ENCODE measurements at places on chromosomes 11 and 22.

DNA sequence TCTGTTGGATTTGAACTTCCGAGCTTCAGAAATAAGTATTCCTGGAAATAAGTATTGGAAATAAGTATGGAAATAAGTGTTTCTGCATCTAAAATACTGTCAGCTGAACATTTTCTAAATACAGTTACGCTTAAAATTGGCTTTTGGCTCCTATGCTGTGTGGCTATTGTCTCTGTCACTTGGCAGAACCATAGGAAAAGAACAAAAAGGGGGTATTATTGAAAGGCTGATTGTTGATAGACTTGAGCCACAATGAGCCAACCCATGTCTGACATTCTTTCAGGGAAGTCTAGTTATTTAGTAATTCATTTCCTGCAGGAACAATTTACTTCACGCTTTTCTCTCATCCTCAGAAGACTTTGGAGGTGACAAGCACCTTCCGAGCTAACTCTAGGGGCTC is 32.5 kb upstream of the LARGE1 start:
- no peak for DNase-seq

GRCh38 chr22:29758068-29758622 is 8.7 kb downstream of the ZMAT5 start:
- no peak for DNase-seq

GRCh38 chr22:24497841-24498258 is 2.7 kb downstream of the UPB1 start:
- no peak for DNase-seq

DNA sequence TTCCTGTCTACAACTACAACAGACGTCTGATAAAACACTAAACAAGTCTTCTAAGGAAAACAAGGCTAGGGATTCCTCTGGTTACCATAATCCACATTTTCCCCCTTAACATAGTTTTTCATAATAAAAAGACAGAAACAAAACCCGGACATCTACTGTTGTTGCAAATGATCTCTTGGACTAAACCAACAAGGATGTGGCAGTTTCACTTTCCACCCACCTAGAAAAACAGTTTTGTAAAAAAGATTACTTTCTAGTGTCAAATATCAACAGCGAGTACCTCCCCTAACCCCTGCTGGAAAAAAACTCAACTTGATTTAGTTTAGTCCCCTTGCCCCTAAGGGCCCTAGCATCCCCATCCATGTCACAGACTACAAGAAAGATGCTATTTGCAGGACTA is 5.4 kb downstream of the GNG3 start:
- DNase-seq, result no peak

DNA sequence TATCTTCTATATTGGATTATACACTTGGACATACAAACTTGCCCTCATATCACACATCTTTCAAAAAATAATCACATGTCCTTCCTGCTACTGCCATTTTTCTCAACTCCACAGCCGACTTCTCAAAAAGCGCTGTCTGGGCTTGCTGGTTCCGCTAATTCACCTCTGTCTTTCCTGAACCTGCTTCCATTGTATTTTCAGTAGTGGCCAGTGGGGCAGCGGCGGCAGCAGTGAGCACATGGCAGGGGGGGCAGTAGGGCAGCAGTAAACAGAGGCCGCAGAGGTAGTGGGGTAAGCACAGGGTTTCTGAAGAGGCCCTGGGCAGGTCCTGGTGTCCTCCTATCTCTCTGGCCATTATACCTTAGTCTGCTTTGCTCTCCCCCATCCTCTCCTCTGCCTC is 126.3 kb downstream of the RRAS2 start:
- no peak for DNase-seq

- no peak for DNase-seq
These were observed 23.8 kb upstream of the TTC28 start for GRCh38 chr22:28703436-28703835.
